ENCODE measurements at places on chromosomes 2 and 18.
A peak's percentile ranks its signal among the peaks of the same experiment; 100 is the strongest.

DNA sequence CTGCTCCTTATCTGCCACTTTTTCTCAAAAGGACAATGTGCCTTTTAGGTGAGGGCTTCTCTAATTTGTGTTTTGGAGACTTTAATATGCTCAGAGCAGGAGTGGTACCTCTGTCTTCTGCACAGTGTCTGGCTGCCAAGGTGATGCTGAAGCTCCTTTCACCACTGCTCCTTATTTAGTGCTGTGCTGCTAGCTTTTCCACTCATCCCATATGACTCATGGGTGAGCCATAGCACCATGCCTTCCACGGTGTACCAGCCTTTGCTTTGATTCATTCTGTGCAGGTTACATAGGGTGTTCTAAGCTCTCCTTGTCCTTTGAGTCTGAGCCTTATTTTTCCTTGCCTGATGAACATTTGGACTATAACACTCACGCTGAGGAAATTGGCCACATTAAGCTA, 202.4 kb downstream of the ARL6IP6 start:
- DNase-seq, result no peak

GRCh38 chr18:30929718-30930117, 112.8 kb downstream of the DSC3 start:
- no peak for DNase-seq

DNA sequence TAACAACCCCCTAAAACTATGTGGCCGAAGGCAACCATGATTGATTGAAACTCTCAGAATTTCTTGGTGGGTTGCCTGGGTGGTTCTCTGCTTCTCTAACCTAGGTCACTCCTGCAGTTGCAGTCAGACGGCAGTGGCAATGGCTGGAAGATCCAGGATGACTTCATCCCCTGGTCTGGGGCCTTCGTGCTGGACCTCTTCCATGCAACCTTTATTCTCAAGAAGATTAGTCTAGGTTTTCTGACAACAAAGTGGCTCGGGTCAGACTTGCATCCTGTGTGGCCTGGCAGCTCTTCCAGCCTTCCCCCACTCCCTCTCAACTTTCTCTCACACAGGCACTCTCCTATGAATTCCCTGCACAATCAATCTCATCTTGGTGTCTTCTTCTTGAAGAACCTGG, 76.4 kb downstream of the METTL4 start:
- no peak for DNase-seq

DNA sequence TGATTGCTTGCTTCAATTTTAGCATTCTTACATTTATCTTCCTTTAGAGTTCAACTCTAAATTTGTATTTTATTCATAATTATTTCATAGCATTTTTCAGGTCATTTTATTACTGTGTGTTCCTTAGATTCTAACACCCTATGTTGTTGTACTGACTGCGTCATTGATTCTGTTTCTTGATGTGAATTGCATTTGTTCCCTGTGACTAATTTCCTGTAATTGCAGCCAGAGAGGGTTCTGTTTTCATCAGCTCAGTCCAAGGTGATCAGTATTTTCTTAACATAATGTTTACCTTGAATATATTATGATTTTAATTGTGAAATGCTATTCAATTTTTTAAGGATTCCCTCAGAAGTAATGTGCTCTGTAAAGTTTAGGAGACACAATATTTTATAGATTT, 970.2 kb upstream of the PIK3C3 start:
- DNase-seq, result no peak

- DNase-seq, result peak; percentile 26
Observed at GRCh38 chr2:112957511-112957910, 20.3 kb upstream of the IL36G start.

GRCh38 chr18:8287196-8287885, 321.9 kb upstream of the RAB12 start:
- no peak for DNase-seq

DNA sequence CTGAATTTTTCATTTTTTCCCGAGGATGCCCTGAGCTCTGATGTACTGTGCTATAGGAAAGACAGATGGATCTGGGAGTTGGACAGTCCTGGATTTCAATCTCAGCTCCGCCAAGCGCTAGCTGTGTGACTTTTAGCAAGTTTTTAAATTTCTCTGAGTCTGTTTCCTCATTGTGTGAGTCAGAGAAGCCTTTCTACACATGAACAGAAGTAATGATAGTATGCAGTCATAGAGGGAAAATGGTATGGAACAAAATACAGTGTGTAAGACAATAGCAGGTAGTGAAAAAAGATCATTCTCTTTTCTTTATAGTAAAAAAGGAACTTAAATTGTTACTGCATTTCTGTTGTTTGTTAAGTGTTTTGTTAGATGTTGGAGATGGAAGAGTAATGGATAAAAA, 52.4 kb upstream of the PPM1B start:
- no peak for DNase-seq

GRCh38 chr2:102782933-102783332, 21.1 kb downstream of the TMEM182 start:
- no peak for DNase-seq

- DNase-seq, result no peak
Observed at GRCh38 chr2:11569636-11570035, 35.8 kb downstream of the GREB1 start.

Data from HS-27A (cell line).